ENCODE measurements at places on chromosomes 5 and 9.

DNA sequence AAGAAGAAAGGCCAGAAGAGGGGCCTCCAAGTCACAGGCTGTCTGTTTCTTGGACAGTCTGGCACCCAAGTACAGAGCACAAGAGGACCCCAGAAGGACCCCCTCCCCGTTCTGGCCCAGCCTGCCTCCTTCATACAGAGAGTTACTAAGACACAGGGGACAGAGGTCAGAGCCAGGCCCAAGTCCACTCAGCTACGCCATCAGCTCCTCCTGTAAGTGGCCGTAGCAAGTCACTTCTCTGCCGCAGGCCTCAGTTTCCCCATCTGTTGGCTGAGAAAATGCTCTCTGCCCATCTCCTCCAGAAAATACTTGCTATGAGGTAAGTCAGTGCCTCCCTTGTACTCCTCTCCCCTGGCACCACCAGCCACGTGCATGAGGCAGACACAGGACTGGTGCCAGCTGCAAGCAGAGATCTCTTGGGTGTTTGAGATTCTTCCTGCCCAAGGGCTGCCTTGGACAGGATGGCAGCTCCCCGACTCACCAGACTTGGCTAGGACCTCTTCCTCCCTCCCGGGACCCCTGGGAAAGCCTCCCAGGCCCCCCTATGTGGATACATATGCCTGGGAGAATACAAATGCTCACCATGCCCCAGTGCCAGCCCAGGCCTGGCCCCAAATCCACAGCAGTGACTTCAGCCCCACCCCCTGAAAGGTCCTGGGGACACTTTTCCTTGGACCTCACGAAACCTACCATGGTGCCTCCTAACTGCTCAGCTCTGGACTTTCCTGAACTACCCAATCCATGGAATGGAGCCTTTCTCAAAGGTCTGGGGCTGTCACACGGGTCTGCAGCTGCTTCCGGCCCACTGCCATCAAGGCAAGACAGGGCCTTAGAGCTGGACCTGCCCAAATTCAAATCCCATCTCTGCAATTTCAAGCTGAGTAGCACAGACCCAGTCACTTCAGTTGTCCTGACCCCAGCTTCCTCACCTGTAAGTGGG is 5.1 kb downstream of the EEIG1 start:
- no peak for DNase-seq

DNA sequence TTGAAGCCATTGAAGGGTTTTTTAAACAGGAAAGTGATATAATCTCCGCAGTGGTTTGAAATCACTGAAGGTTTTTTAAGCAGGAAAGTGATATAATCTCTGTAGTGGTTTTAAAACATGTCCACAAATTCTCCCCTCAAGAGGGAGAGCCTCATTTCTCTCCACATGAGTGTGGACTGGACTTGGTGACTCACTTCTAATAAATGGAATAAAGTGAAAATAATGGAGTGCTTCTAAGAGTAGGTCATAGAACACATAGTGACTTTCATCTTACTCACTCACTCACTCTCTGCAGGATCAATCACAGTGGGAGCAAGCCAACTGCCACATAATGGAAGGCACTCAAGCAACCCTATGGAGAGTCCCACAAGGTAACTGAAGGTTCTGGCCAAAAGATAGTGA is 12.0 kb downstream of the CTNNAL1 start:
- DNase-seq = no peak

DNA sequence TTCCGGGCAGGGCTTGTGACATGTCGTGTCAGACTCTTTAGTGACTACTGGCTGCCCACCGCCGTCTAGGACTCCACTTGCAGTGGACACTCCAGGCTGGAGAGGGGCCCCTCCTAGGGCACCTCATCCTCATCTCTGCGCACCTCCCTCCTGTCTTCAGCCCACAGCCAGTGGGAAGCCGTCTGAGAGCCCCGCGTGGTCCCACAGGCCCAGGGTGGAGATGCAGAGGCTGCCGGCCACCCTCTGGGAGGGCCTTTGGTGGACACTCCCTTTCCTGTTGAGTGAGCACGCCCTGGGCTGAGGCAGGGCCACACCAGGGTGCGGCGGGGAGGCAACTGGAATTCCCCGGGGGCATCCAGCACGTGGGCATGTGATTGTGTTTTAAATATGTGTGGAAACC is 80.5 kb downstream of the IRX2 start:
- DNase-seq = no peak

GRCh38 chr5:154284433-154284832 is 93.9 kb downstream of the GALNT10 start:
- DNase-seq = no peak

DNA sequence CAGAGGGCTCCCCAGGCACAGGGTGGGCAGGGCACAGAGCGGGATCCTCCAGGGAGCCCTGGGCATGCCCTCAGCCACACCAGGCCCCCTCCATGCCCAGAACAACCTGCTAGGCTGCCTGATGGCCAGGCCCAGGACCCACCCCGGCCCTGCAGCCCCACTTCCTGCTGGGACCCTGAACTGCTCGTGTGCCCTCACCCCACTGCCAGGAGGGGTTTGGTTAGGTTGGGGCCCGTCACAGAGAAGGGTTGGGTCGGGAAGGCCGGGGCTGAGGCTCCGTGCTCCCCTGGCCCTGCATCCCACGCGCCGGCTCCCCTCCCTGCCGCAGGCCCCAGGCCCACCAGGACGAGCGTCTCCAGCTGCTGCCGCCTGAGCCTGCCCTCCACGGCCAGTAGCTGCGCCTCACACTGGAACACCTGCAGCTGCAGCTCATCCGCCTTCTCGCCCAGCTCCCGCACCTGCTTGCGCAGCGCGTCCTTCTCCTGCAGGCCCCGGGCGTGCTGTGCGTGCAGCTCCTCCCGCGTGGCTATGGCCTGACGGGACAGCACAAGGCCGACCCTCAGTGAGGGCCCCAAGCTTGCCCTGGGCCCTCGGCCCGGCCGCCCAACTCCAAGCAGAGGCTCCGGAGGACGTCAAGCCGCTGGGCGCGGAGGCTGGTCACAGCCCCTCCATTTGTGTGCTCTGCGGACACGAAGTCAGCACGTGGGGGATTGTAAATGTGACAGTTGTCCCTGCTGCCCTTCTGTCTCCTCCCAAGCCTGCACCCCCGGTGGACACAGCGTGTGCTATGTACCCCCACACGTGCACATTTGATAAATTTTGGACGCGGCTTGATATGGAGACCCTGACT is 4.0 kb upstream of the DNLZ start:
- DNase-seq = no peak

GRCh38 chr5:124302533-124302932 is 443.9 kb downstream of the ZNF608 start:
- no peak for DNase-seq

DNA sequence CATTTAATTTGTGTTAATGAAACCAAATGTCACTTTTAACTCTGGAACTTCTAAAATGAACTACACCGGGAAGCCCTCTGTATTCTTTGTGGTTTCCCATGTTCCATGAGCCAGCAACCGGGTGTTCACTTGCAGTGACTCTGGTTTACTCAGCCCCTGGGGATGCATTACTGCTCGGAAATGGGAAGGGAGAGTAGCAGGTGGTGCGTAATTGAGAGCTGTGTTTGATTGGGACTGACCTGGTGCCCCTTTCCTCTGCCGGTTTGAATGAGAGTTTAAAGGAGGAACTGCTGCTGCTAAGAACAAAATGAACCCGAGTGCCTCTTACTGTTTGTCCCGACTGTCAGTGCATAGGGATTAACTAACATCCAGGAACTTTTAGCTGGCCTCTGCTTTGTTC is 100.1 kb upstream of the DHFR start:
- DNase-seq = peak; percentile 6

- DNase-seq = peak; percentile 30
These were observed 75.5 kb downstream of the KLHL3 start for GRCh38 chr5:137660349-137660817.

DNA sequence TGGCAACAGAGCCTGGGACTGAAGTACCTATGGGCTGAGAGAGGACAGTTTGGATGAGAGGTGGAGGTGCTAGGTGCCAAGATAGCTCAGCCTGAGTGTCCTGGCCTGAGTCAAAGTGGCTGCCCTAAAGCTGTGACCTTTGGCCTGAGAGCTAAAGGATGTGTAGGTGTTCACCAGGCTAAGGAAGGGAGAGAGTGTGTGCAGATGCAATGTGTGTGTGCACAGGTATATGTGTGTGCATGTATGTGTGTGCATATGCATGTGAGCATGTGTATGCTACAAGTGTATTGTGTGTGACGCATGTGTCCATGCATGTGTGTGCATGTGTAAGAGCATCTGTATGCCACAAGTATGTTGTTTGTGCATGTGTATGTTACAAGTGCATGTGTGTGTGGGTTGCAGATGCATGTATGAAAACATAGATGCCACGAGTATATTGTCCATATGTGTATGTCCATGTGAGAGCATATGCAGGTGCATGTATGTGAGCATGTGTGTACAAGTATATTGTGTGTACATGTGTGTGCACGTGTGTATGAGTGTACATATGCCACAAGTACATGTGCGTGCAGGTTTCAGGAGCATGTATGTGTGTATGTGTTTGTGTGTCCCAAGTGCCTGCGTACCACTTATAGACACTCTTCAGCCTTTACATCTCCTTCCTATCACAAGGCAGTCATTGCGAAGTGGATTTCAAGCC is 102.6 kb downstream of the SH3TC2 start:
- no peak for DNase-seq

DNA sequence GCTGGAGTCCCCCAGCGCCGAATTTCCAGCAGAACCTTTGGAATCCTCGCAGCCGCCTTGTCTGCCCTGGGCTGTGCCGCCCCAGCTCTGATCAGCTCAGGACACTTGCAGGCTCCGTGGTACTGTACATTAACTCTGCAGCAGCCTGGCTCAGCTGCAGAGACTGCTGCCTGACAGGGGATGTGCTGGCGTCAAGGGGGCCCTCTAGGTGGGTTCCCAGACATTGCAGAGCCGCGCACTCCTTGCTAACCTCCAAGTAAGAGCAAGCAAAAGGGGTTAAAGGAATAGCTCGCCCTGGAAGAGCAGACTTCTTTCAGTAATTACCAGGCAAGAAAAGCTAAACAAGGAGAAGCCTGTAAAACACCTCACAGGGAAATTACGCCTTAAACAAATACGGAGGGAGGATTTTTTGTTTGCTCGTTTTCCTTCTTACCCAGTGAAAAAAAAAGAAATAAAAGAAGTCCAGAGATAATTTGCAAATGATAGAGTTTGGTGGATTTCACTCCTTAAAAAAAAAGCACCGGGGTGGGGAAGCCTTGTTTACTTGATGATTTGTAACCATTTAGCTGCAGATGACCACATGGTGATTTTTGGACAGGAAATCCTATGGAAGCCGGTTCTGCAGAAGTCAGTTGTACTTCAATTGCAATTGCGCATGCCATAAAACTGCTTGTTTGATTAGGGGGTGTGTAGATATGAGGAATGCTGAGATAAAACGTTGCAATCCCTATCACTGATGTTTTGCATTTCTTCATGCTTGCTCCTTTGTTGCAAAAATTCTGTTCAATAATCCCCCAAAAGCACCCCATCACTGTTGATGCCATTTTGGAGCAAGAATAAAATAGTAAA is 305.8 kb downstream of the PDE4D start:
- DNase-seq = peak; percentile 20

DNA sequence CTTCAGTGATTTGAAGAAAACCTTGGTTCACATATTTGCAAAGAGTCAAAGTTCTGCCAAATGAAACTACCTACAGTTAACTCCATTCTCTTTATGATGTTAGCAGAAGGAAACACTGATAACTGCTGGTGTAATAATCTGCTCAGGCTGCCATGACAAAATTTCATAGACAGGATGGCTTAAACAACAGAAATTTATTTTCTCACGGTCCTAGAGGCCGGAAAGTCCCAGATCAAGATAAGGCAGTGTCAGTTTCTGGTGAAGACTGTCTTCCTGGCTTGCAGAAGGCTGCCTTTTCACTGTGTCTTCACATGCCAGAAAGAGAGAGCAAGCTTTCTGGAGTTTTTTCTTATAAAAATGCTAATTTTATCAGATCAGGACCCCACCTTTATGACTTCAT is 102.4 kb upstream of the PARP8 start:
- no peak for DNase-seq

DNA sequence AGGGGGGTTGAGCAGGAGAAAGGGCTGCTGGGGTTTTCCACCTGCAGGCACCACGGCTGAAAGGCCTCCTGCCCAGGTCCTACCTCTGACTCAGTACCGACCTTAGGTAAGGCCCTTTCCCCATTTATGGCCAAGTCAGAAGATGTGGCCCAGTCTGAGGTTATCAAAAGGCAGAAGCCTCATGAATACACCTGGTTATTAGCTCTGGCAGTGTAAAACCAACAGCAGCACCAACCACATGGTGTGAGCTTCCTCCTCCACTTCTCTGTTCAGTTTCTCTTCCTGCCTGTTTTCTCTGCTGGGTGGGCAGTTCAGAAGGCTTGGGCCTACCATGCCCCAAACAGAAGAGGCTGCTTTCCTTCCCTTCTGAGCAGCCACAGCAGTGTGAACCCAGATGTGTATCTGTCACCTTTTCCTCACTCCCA is 86.9 kb downstream of the UGCG start:
- no peak for DNase-seq

GRCh38 chr9:75186767-75187380 is 98.6 kb downstream of the OSTF1 start:
- DNase-seq = no peak

DNA sequence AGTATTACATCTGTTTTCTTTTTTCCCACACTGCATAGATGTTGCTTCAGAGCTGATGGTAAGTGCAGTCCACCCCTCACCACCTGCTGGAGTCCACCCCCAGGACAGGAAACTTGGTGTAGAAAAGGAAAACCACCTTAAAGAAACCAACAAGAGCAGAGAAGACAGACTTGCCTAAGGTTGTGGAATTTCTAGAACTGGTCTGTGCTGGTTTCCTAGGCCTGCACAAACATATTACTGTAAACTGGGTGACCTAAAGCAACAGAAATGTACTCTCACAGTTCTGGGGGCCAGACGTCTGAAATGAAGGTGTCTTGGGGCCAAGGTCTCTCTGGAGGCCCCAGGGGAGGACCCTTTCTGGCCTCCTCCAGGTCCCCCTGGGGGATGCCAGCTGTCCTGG is 293.4 kb upstream of the IRX1 start:
- no peak for DNase-seq

- no peak for DNase-seq
These were observed 456.2 kb downstream of the RASEF start for GRCh38 chr9:82606492-82607382.

DNA sequence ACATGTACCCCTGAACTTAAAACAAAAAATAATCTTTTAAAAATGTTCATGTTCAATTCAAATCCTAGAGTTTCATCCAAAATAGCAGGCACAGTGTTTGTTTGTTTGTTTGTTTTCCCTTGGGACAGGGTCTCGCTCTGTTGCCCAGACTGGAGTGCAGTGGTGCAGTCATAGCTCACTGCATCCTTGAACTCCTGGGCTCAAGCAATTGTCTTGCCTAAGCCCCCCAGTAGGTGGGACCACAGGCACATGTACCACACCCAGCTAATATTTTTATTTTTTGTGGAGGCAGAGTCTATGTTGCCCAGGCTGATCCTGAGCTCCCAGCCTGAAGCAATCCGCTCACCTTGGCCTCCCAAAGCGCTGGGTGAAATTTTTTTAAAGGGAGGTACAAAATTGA is 5.0 kb upstream of the POLR1E start:
- DNase-seq = no peak

GRCh38 chr5:78268356-78268755 is 26.1 kb downstream of the AP3B1 start:
- DNase-seq = no peak

DNA sequence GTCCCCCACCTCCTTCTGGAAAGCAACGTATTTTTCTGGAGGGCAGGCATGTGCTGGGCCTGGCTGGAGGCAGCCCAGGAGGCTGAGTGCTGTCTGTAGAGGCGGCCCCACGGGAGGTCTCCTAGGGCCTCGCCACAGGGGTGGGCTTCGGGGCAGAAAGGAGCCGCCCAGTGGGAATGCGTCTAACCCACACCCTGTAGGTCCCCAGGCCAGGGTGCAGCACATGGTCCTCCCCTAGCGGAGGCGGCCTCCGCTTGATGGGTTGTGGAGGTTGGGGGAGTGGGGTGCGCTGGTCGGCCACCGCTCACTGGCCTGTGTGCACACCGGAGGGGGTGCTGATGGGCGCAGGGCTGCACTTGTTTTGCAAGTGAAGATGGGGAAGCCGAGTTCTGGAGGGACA is 48.3 kb upstream of the UBAC1 start:
- DNase-seq = no peak

All from NCI-H2107 (cell line).